ENCODE measurements at places on chromosomes 1 and 21.

DNA sequence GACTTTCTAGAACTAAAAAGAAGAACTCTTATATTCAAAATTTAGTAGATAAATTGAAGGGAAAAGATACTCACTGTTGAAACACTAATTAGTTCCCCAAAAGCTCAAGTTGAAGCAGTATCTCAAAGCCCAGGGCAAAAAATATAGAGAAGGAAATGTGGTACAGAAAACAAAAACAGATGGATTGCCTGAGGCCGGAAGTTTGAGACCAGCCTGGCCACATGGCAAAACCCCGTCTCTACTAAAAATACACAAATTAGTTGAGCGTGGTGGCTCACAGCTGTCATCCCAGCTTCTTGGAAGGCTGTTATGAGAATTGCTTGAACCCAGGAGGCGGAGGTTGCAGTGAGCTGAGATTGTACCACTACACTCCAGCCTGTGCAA, 36.0 kb downstream of the FAM177B start:
- DNase-seq = no peak

DNA sequence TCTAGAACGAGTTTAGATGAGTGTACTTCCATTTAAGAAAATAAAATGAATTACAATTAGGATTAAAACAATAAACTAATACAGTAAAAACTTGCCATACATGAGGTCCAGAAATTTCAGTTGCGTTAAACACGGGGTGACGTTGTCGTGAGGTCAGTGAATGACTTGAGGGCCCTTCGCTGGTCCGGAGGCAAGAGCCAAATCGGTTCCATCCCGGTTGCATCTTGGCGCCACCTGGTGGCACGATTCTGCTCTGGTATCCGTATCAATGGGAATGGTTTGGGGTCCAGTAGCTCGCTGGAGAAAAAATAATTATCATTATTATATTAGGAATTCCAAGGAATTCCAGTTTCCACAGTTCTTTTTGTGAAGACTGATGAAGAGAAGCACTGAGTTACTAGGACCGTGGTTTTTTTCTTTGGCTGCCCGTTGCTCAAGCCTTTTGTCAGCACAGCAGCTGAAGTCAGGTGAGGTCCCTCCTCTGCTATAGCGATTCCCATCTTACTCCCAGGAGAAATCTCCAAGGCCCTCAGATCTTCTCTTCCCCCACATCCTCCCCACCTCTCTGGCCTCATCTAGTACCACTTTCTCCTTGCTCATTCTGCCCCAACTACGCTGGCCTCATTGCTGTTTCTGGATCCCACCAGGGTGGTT, 161.4 kb downstream of the SLC35F3 start:
- no peak for DNase-seq

DNA sequence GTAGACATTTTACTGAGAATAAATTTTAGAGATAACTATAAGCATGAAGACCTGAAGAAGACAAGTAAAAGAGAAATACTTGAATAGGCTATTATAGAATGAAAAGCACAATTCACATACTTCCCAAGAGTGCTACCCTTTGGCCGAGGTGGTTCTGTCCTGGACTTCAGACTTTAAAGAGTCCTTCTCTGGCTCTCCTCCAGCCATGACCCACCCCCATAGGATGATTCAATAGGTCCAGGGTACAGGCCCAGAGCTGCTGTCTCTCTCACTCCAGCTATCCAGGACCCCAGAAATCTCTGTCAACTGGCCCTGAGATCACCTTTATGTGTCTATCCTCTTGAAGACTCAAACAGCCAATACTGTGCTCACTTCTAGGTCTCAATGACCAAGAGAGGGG, 1.3 kb upstream of the SMCP start:
- DNase-seq = no peak

GRCh38 chr1:83104558-83104957, 894.4 kb downstream of the TTLL7 start:
- DNase-seq = no peak

- no peak for DNase-seq
Measured at GRCh38 chr1:180524915-180525714, 22.7 kb upstream of the ACBD6 start.

- no peak for DNase-seq
Measured at GRCh38 chr1:31003613-31004230, 61.8 kb downstream of the PUM1 start.

DNA sequence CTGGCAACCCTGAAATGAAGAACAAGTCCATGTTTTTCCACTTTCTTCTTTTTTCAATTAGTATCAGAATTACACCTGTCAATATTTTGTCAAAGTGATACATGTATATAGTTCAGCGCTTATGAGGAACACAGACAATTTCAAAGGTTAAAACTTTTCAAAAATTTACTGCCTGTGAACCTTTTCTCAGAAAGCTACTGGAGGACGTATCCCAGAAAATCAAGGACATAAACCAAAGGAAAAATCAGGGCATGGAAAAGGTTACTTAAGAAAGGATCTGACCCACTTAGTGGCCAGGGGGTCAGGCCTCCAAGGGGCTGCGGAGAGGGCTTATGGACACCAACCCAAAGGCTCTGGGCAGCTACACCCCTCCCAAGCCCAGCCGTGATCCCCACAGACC, 81.1 kb upstream of the ACTRT2 start:
- no peak for DNase-seq

DNA sequence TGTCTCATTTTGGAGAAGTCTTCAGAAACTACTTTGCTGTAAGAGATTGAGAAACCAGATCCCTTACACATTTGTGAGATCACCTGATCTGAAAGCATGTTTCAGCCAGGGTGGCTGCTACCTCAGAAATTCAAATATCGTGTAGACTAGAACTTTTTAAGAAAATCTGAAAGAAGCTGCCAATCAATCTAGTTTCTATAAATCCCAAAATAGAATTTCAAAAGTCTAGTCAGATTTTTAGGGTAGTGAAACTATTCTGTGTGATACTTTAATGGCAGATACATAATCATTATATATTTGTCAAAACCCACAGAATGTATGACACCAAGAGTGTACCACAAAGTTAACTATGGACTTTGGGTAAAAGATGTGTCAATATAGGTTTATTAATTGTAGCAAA, 79.9 kb upstream of the PLPPR5 start:
- DNase-seq = no peak

GRCh38 chr1:8816831-8817411, 519 bp downstream of the RERE start:
- no peak for DNase-seq

DNA sequence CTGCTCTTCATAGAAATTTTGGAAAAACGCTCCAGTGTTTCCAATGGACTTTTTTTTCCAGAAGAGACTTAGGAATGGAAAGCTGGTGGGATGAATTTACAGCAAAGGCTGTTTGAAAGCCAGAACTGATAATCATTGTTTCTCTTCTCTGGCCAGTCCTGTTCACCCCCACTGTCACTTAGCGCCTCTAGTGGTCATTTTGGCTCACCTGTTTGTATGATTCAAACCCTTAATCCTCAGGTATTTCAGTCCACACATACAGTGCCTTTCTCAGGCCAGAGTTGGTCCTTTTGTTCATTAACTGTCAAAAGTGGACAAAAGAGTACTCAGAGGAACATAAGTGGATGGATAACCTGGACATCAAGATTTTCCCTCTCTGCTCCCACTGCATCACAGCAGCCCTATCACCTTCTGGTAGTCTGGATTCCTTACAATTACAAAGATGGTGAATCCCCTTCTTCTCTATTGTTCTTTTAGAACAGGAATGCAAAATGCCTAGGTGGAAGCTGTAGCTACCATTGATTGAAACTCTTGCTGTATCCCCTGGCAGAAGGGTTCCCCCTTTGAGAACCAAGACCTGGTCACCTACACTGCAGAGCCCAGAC, 177.6 kb upstream of the OLFM3 start:
- DNase-seq = no peak

DNA sequence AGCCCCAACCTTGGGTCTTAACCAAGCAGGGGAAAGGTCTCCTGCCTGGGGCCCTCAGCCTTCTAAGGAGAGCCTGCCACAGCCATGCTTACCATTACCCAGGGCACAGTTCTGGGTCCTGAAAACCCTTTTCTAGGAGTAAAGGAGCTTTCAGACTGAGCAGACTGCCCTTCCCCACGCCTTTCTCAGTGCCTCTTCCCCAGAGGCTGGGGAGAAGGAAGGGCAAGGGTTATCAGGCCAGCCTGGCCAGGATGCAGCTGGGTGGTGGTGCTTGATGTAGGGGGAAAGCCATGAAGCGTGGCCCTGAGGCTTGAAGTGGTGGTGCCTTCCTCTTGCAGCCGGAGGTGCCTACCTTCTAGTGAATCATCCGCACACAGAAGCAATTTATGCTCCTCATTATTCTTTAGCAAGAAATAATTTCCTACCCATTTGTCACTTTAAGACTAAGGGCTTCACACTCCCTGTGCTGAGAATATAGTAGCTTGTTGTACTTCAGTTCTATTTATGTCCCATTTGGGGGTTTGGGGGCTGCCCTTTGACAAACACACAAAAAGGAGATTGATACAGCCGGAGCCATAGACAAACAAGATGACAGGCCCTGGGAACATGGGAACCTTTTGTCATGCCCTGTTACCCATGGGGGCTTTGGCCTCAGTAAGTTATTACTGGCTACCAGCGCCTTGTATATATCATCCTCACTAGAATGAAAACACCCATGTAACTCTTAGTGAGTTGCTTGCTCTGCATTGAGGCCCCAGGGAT, 40.7 kb downstream of the MAN1C1 start:
- no peak for DNase-seq

DNA sequence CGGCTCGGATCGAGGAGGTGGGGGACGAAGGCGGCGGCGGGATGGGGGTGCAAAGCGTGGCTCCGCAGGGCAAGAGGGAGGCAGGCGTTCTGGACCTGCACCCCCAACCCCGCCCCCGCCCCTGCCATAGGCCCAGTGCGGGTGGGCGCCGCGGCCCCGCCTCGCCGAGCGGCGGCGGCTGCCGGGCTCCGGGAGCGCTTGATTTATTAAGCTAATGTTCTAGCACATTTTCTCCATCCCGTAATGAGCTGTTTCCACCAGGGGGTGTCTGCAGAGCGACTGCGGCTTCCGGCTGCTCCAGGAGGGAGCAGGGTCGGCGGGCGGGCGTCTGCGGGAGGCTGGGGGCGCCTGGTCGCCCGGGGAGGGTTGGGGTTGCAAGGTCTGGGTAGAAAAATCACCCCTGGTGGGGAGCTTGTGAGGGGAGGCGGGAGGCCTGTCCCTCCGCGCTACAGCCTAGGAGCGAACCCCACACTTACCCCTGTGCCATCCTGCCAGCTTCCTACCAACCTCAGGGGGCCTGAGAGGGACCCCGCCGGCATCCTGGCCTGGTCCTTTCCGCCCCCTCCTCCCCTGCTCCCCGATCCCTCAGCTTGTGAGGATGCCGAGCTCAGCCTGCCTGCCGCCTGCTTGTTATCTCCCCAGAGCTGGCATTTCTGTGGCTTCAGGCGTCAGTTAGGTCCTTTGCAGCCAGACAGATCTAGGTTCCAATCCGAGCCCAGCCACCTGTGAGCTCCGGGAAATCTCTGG, 48.5 kb upstream of the ACOT11 start:
- peak; percentile 13 for DNase-seq

DNA sequence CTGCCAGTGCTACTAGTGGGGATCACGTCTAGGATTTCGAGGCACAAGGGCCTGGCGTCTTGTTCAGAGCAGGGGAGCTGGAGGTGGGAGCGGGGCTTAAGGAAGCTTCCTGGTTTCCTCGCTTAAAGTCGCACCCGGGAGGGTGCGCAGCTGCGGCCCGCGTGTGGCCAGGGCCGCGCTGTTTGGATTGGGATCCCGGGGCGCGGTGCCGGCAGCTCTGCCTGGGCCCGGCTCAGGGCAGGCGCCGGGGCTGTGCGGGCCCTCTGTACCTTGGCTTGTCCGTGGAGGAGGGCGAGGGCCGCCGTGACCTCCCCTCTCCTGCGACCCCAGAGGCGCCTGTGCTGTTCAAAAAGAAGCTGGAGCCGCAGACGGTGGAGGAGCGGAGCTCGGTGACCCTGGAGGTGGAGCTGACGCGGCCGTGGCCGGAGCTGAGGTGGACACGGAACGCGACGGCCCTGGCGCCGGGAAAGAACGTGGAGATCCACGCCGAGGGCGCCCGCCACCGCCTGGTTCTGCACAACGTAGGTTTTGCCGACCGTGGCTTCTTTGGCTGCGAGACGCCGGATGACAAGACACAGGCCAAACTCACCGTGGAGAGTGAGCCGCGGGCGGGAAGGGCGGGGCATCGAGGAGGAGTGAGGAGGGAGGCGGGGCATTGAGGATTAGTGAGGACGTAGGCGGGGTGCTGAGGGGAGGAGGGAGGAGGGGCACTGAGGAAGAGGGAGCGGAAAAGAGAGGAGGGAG, 67.8 kb downstream of the OBSCN start:
- DNase-seq = peak; percentile 67

GRCh38 chr1:60893136-60893930, 189.0 kb upstream of the NFIA start:
- DNase-seq = no peak

DNA sequence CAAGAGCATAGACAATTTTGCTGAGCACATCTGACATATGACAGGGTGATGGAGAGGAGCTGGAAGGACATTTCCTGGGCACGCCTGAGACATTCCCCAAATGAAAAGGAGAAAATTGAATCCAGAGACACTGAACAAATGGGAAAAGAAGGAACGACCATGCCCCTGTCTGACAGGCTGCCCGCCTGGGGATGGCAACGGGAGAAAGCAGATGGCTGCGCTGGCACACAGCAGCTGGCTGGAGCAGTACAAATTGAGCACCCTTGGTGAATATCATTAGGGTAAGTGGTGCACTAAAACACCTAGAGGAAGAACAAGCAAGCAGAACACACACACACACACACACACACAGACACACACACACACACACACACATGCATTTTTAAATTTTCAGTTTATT, 174.3 kb upstream of the DUSP10 start:
- no peak for DNase-seq

DNA sequence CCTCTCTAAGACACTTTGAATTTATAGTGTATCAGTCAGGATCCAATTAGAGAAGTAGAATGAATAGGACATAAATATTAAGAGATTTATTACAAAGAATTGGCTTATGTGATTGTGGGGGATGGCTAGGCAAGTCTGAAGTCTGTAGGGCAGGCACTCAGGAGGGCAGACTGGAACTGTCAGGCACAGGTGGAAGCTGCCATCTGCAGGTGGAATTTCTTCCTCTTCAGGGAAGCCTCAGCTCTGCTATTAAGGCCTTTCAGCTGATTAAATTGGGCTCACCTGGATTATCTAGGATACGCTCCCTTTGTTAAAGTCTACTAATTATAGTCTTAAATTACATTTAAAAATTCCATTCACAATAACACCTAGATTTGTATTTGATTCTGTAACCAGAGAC, 92.0 kb upstream of the HAO2 start:
- DNase-seq = peak; percentile 35

GRCh38 chr1:244654108-244655038, 1.4 kb downstream of the DESI2 start:
- no peak for DNase-seq

DNA sequence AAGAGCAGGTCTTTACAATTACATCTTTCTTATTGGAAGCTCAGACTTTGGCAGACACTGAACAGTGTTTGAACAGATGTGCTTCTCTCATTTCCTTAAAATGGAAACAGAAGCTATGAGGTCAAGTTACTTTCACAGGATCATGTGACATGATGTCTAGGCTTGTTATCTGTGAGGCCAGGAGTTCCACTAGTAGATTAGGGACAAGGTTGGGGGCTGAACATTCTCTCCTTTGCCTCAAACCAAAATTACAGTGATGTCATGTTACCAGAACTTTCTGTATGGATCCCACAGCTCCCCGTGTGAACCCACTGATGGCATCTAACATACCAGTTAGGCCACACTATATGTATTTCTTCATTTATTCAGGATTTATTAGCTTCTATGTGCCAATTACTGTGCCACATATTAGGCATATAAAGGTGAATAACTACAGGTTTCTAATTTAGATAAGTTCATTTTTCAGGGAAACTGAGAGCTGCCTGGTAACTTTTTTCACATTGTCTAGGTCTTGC, 6.0 kb downstream of the DYNLT5 start:
- no peak for DNase-seq

- DNase-seq = no peak
Measured at GRCh38 chr1:1397839-1398523, 1.2 kb downstream of the CCNL2 start.

Data from DMS153 (cell line).